Left lung (tissue), 14 donors: ENCODE measurements at places on chromosomes 3 and 15.

DNA sequence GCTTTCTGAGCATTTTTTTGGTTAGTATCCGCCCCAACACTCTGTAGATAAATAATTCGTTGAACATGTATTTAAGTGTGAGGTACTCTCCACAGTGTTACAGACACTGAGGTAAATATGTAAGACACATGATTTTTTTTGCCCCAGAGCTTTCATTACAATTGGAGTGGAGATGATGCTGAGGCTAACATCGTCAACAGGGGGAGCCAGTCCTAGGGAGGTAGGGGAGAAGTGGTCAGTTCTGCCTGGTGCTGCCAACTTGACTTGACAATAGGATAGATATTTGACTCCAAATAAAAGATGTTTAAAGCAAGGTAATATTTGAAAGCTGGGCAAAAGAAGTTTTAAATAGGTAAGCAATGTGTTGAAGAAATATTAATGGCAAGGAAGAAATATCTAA lies 295.7 kb downstream of the UNC13C start:
- no peak for DNase-seq

GRCh38 chr3:37988931-37989525 lies 1.6 kb upstream of the VILL start:
- DNase-seq = no peak

- DNase-seq = no peak
These were observed 237.4 kb upstream of the CTDSPL start for GRCh38 chr3:37624276-37624675.

- no peak for DNase-seq
These were observed 100.6 kb upstream of the ATP11B start for GRCh38 chr3:182692695-182693094.

GRCh38 chr3:184872200-184872599 lies 60.2 kb downstream of the VPS8 start:
- no peak for DNase-seq
